Lung microvascular endothelial cell (primary cell): ENCODE measurements at places on chromosomes 5 and 9.

DNA sequence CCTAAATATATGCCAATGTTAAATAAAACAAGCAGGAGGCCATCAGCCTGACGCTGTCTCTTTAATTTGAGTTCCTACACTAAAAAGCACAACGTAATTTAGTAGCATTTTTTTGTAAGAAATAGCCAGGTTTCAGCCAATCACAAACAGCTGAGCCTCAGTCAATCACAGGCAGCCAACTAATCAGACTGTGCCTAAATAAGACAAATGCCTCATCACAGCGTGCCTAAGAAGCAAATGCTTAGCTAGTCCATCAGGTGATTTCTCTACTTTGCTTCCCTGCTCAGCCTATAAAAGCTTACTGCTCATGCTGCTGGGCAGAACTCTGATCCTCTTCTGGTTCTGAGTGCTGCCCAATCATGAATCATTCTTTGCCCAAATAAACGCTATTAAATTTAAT lies 38.3 kb upstream of the RORB start:
- no peak for DNase-seq

DNA sequence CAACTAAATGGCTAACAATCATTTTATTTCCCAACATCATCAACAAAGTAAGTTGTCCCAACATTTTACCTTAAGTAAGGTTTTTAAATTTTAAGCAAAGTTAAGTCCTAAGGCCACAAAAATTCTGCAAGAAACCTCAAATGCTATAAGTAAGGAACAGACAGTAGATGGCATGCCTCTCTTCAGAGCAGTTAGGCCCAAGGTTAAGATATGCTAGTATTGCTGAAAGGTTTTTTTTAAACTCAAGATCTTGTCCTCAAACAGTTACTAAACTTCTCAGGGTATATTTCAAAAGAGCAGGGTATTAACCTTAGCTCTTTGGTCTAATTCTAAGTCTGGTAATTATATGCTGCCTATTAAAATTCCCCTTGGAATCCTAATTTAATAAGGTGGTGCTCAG lies 35.1 kb downstream of the PJA2 start:
- no peak for DNase-seq

DNA sequence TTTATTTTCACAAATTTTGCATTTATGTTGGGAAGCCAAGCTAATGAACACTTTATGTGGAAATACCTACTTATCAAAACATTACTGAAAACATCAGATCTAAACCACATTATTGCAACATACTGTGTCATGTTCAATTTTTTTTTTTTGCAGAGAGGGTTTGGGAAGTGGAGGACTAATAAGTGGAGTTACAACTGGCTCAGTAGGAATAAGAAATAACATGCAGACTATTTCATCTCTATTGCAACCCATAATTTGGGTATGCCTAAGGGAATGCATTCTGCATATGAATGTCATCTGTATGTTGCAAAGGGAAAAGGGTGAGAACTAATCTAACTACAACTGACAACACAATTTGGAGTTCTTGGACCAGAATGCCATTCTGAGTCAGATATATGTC lies 41.8 kb downstream of the APC start:
- no peak for DNase-seq

DNA sequence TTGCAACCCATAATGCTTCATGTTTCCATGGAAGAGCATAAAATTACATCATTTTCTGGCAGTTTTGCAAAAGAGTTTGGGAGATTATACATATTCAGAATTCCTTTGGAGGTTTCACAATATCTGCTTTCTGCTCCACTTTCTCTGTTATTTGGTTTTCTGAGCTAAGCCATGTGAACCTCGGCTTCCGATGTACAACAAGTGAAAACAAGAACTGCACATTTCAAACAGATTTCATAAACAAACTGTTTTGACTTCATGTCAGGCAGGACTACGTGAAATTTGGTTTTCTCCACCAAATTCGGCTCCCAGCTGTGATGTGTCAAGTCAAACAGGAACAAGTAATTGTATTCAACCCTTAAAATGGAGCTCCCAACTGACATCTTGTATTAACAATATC lies 609.8 kb downstream of the IRX1 start:
- no peak for DNase-seq

DNA sequence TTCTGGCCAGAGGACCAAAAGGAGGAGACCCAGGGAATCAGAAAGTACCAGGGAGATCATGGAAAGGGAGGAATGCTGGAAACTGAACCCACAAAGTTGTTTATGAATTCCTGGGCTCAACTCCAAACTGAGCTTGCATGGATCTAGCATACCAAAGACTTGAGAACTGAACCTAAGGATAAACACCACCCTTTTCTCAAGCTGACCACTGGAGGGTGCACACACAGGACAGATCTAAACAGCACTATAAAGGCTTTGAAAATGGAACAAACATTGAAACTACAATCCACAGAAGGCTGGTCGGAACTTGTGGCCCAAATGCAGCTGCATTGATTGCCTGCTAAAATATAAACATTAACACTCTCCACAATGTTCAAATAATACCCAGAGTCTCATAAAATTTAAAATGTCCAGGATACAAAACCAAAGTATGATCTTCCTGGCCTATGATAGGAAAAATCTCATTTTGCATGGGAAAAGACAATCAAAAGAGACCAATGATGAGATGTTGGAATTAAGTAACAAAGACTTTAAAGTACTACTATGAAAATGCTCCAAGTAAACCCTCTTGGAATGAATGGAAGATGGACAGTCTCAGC lies 15.6 kb upstream of the IRF1 start:
- DNase-seq: peak; percentile 85

GRCh38 chr5:132243366-132243977 lies 14.0 kb upstream of the PDLIM4 start:
- DNase-seq: no peak

DNA sequence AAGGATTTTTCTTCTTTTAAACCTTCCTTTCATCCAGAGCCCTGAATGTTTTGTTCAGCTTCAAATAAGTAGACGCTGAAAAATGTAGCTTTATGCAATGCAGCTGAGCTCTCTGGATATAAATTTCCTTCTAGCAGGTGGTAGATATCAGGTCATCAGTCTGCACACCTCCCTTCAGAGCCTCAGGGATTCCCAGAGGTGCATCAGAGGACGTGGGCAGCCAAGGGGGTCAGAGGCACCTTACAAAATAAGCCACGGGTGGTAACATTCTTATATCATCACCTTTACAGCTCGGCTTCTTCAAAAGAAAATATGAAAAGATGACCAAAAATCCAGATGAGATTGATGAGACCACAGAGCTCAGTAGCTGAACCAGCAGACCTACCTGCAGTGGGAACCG lies 19.3 kb downstream of the MOCS2 start:
- DNase-seq: no peak

DNA sequence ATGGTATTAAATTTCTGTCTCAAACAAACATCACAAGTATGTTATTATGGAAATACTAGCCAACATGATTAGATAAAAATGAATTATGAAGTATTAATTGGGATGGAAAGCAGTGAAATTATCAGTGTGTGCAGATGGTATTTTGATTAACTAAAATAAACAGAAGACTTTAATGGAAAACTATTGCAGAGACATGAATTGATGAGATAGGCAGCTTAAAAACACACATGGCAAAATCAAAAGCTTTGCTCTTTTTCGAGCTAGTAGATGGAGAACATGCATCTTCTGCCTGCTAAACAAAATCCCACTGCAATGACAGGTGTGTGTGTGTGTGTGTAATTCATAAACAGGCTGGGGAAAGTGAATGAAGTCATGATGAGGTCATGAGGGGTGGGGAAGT lies 426.2 kb downstream of the MTRR start:
- DNase-seq: no peak

DNA sequence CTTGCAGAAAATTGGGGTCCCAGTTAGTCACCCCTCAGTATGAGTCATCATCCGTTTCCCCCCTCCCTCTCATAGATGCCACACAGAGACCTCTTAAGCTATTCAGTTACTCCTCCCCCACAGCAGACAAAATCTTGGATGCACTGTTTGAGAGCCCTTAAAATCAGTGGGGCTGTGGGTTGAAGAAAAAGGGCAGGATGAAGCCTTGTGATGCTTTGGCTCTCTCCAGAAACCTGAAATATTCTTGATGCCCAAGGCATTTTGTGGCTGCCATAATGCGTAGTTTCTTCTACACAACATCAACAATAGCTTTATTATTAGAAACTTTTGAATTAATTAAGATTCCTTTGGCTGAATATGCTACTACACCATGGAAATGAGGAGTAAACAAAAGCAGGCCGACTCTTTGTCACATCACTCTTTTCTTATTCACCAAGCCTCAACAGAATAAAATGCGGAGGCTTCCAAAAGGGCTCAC lies 133.8 kb downstream of the MRPS30 start:
- no peak for DNase-seq

GRCh38 chr5:79694652-79695051 lies 5.0 kb downstream of the CMYA5 start:
- no peak for DNase-seq

- DNase-seq: no peak
Observed at GRCh38 chr9:96494215-96494800, 44.3 kb downstream of the HABP4 start.

DNA sequence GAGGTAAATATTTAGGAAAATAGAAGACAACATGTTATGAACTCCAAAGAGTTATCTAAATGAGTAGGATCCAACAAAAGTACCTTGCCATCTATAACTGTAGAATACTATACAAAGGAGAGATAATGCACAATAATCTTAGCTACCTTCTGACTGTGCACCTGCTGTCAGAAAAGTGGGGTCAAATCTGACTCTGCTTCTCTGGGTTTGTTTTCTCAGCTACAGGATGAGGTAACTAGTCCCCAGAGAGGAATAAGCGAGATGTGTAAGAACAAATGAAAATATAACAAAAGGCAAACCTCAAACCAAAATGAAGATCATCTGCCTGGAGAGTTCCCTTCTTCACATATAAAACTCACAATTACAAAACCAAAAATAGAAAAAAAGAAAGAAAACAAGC lies 204.8 kb downstream of the DCP2 start:
- DNase-seq: no peak

- no peak for DNase-seq
Observed at GRCh38 chr5:180640611-180640860, 8.9 kb downstream of the FLT4 start.
